EH (cell line): ENCODE measurements at places on chromosomes 11 and 22.

GRCh38 chr11:126307706-126308105 lies 3.8 kb downstream of the DCPS start:
- DNase-seq: peak; percentile 61

DNA sequence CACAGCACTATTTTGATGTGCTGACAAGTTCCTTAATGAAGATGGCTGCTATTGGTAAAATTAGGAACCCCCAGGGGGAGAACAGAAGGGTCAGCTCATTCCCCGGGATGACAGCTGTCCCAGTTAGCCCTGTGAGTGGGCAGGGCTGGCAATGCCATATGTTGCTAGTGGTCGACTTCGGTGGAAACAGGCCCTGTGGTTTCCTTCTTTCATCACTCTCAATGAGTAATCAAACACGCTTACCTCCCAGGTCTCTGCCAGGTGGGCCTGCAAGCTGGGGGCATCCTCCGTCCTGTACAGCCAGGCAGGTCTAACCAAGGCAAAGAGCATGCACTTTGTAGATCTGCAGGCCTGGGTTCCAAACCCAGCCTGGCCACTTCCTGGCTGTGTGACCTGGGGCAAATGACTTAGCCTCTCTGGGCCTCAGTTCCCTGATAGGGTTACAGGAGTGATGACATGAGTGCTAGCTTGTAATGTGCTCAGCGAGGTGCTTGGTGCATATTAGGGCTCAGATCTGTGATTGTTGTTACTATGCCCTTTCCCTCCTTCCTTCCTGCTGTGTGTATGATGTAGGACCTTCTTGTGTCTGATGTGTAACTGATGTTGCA lies 85.2 kb downstream of the TSPAN18 start:
- DNase-seq: no peak

GRCh38 chr11:2775083-2775625 lies 75.4 kb upstream of the KCNQ1OT1 start:
- no peak for DNase-seq

GRCh38 chr11:59417023-59417422 lies 9.2 kb downstream of the OR5A2 start:
- no peak for DNase-seq

DNA sequence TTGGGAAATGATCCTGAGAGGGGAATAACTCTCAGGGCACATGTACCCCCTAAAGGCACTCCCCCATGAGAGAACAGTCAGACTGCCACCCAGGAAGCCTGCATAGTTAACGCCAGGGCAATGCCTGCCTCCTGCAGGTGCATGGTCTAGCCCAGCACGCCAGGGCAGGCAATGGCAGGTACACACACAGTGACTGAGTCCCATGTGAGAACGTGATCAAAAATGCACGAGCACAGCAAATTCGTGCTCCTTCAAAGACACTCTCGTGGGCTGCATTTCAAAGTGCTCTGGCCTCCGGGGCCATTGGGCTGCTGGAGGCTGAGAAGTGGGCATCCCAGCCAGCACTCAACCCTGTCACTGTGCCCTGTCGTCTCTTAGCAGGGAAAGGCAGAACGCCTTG lies 79.7 kb downstream of the SHANK2 start:
- DNase-seq: no peak

DNA sequence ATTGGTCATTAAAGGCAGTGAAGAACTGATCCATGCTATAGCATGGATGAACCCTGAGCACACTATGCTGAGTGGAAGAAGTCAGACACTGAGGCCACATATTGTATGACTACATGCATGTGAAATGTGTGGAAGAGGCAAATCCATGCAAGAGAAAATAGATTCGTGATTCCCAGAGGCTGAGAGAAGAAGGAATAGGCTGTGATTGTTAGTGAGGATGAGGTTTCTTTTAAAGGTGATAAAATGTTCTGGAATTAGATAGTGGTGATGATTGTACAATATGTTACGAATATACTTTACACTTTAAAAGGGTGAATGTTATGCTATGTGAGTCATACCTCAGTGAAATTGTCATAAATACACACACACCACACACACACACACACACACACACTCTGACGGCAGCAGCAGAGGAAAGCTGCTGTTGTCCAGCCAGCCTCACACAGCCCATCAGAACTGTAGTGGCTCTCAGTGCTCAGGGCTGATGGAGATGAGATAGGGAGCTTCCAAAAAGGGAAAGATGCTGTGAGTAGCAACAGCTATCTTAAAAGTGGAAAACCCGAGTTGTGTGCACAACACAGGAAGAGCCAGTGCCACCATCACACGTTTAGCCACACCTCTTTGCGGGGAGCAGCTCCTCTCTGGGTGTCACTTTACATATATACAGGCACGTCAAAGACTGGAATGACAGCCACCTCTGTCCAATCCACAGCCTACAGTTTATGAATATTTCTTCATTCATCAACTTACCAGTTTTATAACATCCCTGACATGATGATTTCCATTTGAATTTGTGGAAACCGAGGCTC lies 153.0 kb downstream of the SPATA19 start:
- DNase-seq: no peak

GRCh38 chr11:68051191-68052136 lies 12.6 kb downstream of the TCIRG1 start:
- no peak for DNase-seq

- peak; percentile 75 for DNase-seq
Observed at GRCh38 chr22:37663521-37664140, 5.1 kb downstream of the PDXP start.

DNA sequence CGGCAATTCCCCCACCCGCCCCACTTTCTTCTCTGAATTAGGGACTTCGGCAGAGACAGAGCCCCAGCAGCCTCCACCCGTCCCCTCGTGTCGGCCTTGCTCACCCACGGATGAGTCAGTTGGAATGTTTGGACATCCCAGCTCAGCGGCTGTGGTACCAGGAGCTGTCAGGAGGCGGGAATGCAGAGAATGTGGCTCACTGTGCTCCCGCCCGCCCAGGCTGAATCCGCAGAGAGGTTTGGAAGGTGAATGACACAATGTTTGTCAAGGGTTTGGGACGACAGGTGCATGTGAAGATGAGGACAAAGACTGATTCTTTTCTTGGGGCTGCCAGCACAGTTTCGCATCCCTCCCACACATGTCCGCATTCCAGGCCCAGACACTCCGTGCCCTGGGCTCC lies 39.6 kb downstream of the LIF start:
- peak; percentile 97 for DNase-seq

DNA sequence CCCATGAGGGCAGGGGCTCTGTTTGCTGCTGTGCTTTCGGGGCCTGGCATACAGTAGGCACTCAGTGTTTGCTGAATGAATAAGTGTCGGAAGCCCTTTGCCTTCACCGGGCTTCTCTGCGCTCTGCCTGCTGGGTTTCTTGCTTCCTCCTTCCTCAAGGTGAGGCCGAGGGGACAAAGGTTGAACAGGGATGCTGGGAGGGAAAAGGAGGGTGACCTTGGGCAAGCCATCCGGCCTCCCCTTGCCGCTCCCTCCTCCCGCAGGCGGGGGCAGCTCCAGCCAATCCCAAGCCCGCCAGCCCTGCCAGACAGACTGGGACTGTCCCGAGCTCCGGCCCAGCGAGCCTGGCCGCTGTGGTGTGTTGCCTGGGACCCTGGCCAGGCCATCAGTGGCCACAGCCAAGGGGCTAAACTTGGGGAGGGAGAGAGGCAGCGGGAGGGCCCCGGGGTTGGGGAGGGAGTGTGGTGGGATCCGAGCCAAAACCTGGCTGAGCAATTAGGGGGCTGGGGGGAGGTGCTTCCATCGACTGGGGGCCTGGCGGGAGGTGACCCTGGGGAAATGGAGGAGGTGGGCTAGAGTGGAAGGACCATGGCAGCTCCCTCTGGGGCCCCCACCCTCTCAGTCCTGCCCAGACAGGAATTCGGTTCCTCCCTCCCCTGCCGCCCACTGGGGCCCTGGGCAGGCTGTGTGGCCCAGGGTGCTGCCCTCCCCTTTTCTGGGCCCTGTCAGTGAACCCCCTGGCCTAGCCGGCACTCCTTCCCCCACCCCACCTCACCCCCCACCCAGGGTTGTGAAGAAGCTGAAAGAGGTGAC lies 3.4 kb upstream of the RCOR2 start:
- DNase-seq: no peak
